ENCODE measurements at places on chromosomes 6 and 20. TPM values are rescaled to one million over a fixed set of nuclear protein-coding genes. Genes with fewer than 3 reads are reported as not detected.
A peak's percentile ranks its signal among the peaks of the same experiment; 100 is the strongest.

FRMD1 gene
- not detected for polyA plus RNA-seq

GRCh38 chr20:52145587-52145986 is 46.0 kb downstream of the ZFP64 start:
- DNase-seq: no peak
- peaks cover 2% of the 10 kb centered on the region for H3K36me3 ChIP-seq
- no peaks in the 10 kb centered on the region for H3K4me1 ChIP-seq
- H3K4me3 ChIP-seq: no peak overlapping the region
- no peak overlapping the region for H3K27ac ChIP-seq
- no peaks in the 10 kb centered on the region for H3K27me3 ChIP-seq

- H3K27ac ChIP-seq: peak overlapping the region; percentile 94
- H3K4me1 ChIP-seq: peaks cover 10% of the 10 kb centered on the region
- peak overlapping the region; percentile 79 for H3K4me3 ChIP-seq
- H3K36me3 ChIP-seq: no peaks in the 10 kb centered on the region
- H3K27me3 ChIP-seq: no peaks in the 10 kb centered on the region
Measured at GRCh38 chr6:2990932-2991506, 8.7 kb upstream of the NQO2 start.

- H3K36me3 ChIP-seq: peaks cover 13% of the 10 kb centered on the region
- H3K27me3 ChIP-seq: no peaks in the 10 kb centered on the region
- peaks cover 11% of the 10 kb centered on the region for H3K4me1 ChIP-seq
- no peak for DNase-seq
- H3K4me3 ChIP-seq: no peak overlapping the region
Measured at GRCh38 chr20:45377269-45377668, 856 bp downstream of the TP53TG5 start.

IRF4 gene
- polyA plus RNA-seq: 75.7 TPM

DNA sequence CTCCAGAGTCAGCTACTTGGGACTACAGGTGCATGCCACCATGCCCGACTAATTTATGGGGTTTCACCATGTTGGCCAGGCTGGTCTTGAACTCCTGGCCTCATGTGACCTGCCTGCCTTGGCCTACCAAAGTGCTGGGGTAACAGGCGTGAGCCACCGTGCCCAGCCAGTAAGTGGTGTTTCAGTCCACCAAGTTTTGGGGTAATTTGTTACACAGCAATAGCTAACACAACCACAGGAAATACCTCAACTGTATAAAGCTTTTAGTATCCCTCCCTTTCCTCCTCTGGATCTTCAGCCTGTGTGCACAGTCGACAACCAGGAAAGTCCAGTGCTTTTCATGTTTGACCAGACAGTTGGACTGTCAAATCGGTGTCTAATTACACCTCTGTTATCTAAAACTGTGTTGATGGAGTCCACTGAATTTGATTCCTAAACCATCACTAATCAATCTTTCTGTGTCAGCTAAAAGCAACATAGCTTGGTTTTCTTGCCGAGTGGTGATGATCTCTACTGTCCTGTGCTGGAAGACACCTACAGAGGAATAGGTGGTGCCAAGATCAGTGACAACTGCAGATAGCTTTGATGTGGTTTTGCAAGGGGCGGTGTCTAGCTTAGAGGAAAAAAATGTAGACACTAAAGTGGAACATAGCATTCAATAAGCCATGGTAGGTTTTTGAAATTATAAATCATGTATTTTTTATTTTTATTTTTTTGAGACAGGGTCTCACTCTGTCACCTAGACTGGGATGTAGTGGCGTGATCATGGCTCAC is 22.2 kb upstream of the ZBTB2 start:
- H3K27me3 ChIP-seq: no peaks in the 10 kb centered on the region
- peaks cover 36% of the 10 kb centered on the region for H3K36me3 ChIP-seq
- peaks cover 6% of the 10 kb centered on the region for H3K4me1 ChIP-seq
- H3K27ac ChIP-seq: no peak overlapping the region
- no peak for DNase-seq

TBC1D20 gene
- polyA plus RNA-seq: 28.0 TPM

GRCh38 chr6:129651291-129651691 is 58.7 kb downstream of the ARHGAP18 start:
- no peak overlapping the region for H3K27ac ChIP-seq
- H3K4me3 ChIP-seq: no peak overlapping the region
- no peaks in the 10 kb centered on the region for H3K4me1 ChIP-seq
- H3K36me3 ChIP-seq: no peaks in the 10 kb centered on the region
